Right kidney (tissue), 9 donors: ENCODE measurements at places on chromosomes 16 and 17.
A peak's percentile ranks its signal among the peaks of the same experiment; 100 is the strongest.

DNA sequence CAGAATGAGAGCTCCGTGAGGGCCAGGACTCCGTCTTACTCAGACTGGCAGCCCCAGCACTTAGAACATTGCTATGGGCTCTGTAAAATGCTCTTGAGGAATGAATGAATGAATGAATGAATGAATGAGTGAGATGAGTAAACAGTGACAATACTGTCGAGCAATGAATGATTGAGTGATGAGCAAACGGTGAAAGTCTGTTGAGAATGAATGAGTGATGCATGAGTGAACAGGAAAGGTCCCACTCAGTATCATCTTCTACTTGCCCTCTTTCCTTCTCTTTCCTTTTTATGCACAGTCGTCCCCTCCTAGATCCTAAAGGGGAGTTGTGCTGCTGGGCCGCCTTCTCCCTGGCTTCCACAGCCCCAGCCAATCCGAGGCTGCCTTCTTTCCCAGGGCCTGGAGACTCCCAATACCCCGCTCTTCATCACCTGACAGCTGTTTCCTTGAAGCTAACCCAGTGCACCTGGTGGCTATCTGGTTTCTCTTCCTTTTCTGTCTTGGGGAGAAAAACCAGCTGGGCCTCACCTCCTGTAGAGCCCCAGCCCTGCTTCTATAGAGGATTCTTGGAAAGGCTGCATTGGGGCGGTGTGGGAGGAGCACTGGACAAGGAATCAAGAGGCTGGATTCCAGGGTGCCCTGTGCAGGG is 32.7 kb upstream of the CACNG1 start:
- DNase-seq, result no peak

- DNase-seq, result no peak
Measured at GRCh38 chr17:42950044-42950783, 14.0 kb downstream of the AARSD1 start.

DNA sequence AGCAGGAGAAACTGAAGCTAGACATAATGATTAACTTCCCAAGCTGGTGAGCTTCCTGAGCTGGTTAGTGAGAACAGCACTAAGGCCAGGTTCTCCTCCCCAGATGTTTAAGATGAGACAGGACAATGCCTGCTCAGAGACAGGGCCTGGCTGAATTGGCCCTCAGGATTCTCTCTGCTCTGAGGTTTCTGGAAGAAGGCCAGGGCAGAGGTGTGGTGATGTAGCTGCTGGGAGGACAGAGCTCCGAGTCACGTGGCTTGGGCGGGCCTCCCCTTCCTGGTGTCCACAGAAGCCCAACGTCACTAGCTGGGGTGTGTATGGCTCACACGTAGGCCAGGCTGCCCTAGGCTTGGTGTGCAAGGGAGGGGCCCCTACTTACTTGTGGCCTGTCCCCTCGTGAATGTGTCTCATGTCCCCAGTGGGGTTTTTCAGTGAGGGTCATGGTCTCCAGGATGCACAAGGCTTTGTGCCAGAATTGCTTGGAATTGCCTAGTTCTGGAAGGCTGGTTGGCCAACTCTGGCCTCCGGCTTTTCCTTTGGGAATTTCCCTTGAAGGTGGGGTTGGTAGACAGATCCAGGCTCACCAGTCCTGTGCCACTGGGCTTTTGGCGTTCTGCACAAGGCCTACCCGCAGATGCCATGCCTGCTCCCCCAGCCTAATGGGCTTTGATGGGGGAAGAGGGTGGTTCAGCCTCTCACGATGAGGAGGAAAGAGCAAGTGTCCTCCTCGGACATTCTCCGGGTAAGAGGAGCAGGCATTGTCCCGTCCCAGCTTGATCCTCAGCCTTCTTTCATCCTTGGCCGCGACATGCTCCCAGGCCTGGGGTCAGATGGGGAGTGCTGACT is 3.4 kb downstream of the NOD2 start:
- DNase-seq, result no peak

DNA sequence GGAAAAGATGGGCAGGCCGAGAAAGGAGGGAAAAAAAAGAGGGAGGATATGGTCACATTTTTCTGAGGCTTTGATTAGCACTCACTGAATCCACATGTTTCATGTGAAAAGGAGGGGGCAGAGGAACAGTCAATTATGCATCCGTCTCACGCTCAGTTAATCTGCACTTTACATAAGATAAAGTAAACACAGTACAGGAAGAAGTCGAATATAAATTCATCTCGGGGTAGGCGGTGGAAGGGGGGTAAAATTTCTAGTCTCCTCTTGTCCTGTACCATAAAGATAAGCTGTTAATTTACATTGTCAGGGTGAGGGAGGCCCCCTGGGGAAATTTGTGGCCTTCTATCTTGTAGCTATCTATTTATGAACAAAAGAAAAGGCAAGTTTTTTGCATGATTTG is 73.1 kb upstream of the CES5A start:
- DNase-seq, result peak; percentile 9

- no peak for DNase-seq
Measured at GRCh38 chr16:11494029-11494428, 92.7 kb downstream of the LITAF start.

- no peak for DNase-seq
Measured at GRCh38 chr16:8519179-8519578, 71.1 kb downstream of the TMEM114 start.

DNA sequence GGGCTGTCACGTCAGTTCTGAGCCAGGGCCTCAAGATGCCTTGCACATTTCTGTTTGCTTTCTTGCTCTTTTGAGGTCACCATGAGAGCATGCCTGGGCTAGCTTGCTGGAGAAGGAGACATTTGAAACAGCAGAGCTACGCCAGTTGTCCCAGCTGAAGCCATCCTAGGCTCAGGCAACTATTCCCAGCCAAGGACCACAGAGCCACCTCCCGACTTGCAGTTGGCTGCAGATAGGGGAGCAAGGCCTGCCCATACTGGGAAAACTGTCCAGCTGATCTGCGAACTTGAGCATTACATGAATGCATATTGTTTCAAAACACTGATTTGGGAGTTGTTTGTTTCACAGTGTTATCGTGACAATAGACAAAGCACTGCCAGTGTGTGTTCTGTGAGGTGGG is 340.8 kb downstream of the XYLT1 start:
- DNase-seq, result no peak

- DNase-seq, result no peak
Measured at GRCh38 chr16:77549876-77550275, 115.0 kb upstream of the ADAMTS18 start.

DNA sequence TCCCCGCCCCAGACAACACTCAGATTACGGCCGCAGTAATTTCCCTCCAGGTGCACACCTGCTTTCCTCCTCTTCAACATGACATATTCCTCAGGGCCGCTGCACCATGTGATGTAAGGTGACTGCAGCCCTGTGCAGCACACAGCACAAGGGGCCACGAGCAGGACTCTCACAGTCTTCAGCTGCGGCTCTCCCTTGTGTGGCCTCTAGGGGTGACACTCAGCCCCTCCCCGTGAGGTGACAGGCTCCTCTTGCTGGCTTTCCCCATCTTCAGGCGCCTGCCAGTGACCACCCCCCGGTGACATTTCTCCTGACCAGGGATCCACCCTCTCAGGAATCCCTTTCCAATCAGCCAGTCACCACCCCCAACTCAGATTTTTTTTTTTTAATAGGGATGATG is 31.3 kb upstream of the ABCC3 start:
- no peak for DNase-seq

GRCh38 chr17:49204516-49204915 is 5.9 kb downstream of the GNGT2 start:
- no peak for DNase-seq

- DNase-seq, result no peak
Measured at GRCh38 chr17:39222151-39222550, 3.6 kb downstream of the STAC2 start.

- DNase-seq, result no peak
Measured at GRCh38 chr17:45325810-45326209, 9.0 kb upstream of the MAP3K14 start.

GRCh38 chr17:45751466-45751865 is 32.7 kb upstream of the CRHR1 start:
- DNase-seq, result no peak

- no peak for DNase-seq
Measured at GRCh38 chr16:48317614-48318315, 67.4 kb downstream of the SIAH1 start.

DNA sequence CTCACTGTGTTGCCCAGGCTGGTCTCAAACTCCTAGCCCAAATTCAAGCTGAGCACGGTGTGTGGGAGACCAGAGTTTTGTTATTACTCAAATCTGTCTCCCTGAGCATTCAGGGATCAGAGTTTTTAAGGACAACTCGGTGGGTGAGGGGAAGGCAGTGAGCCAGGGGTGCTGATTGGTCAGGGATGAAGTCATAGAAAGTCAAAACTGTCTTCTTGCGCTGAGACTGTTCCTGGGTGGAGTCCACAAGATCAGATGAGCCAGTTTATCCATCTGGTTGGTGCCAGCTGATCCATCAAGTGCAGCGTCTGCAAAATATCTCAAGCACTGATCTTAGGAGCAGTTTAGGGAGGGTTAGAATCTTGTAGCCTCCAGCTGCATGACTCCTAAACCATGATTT is 346.3 kb downstream of the TMEM114 start:
- no peak for DNase-seq

DNA sequence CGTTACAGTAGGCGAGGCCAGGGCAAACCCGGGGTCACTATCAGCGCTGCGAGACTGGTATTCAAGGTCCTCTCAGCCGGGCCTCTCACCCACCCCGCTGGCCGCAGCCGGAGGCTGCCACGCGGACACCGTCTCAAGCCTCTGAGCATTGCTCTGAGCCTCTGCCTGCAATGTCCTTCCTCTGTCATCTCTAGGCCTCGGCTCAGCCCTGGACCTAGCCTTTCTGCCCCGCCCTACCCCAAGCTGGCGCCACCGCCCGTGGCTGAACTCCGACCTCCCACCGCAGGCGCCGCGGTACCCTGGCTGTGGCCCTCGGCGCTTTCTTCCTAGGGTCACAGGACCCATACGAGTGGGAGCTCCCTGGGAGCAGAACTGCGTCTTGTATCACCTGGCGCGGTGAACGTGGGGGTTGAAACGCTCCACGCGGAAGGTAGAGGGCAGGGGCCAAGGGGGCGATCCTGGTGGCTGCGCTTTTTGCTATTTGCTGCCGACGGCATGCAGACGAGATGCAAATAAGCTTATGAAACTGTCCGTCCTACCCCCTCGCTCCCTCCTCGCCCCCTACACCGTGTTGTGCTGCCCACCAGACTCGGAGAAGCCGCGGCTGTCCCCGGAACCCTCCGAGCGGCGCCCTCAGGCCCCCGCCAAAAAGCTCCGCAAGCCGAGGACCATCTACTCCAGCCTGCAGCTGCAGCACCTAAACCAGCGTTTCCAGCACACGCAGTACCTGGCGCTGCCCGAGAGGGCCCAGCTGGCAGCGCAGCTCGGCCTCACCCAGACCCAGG is 3.7 kb downstream of the DLX4 start:
- no peak for DNase-seq

DNA sequence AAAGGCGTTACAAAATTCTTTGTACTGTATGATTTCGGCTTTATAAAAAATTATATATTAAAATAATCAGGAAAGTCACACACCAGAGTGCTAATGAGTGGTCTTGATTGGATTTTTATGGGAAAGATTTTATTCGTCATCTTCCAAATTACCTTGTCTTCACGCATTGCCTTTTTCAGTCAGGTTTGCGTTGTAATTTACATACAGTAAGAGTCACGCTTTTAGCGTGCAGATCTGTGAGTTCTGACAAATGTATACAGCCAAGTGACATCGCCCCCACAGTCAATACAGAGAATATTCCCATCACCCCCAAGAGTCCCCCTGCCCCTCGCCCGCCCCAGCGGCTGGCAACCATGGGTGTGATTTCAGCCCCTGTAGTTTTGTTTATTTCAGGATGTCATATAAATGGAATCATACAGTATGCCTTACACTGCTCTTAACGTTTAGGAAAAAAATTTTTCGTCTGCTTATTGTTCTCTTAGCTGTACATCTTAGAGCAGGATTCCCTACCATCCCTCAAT is 157.7 kb downstream of the CMIP start:
- no peak for DNase-seq

GRCh38 chr17:3602499-3602898 is 6.7 kb downstream of the TRPV1 start:
- no peak for DNase-seq

DNA sequence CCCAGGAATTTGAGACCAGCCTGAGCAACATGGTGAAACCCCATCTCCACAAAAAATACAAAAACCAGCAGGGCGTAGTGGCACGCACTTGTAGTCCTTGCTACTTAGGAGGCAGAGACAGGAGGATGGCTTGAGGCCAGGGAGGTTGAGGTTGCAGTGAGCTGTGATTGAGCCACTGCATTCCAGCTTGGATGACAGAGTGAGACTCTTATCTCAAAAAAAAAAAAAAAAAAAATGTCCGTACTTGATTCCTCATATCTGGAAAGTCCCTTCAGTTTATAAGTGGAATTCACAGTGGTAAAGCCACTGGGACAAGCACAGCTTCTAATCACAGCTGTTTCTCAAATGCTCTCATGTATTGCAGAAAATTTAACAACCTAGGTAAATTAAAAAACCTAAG is 78.6 kb upstream of the CREBBP start:
- DNase-seq, result no peak

- no peak for DNase-seq
Measured at GRCh38 chr17:27368980-27369379, 75.1 kb downstream of the WSB1 start.

GRCh38 chr16:11634312-11634711 is 33.9 kb upstream of the SNN start:
- DNase-seq, result no peak

DNA sequence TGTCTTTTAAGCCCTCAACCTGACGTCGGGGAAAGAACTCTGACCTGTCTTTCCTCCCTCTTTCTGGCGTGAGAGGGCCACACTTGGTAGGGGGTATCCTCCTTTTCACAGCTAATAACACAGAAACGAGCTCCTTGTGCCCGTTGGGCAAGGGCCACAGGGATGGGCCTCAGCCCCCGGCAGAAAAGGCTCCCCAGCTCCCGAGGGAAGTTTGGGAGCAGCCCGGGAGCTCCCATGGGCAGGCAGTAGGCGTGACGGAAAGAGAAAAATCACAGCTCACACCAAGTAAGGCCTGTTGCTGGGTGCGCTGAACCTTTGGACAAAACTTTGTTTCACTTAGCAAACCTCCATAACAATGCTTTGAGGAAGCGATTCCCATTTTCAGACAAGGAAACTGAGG is 82.8 kb upstream of the MED9 start:
- no peak for DNase-seq

- peak; percentile 82 for DNase-seq
Measured at GRCh38 chr17:28405632-28406472, at the start of gene SLC46A1. SLC46A1 (minus strand) TSS chr17:28406212; CDS start chr17:28406114, 98 bp downstream.

DNA sequence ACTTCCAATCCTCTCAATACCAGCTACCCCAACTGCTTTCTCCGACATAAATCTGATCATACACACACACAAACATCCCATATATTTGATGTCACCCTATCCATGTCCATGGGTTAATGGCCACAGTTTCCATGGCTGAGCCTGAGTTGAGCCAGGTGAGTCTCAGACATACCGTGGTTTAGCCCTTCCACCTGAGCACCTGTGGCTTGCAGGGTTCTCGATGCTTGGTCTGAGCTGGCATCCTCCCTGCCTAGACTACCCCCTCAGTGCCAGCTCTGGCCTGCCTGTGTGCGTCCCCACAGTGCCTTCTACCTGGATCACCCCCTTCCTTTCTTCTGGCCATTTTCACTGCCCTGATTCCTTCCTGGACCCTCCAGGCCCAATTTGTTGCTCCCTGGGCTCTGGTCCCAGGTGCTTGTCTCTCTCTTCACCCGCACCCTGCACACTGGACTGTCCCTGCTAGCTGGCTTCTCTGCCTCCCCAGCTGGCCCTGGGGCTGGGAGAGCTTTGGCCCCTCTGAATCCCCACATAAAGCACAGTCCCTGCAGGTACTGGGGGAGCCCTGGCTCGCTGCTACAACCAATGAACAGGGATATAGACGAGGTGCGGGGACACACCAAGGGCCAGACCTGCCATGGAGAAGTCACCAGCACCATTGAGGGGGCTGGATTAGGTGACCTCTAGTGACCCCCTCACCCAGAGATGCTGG is 7.4 kb downstream of the ELMO3 start:
- DNase-seq, result no peak
